ENCODE measurements at places on chromosomes 4 and X.

- DNase-seq = no peak
These were observed 140.3 kb downstream of the PDHA2 start for GRCh38 chr4:95979961-95980876.

- no peak for DNase-seq
These were observed 52.2 kb downstream of the BEX3 start for GRCh38 chrX:103428525-103428924.

- no peak for DNase-seq
These were observed 4.0 kb downstream of the TIMP1 start for GRCh38 chrX:47586043-47586787.

DNA sequence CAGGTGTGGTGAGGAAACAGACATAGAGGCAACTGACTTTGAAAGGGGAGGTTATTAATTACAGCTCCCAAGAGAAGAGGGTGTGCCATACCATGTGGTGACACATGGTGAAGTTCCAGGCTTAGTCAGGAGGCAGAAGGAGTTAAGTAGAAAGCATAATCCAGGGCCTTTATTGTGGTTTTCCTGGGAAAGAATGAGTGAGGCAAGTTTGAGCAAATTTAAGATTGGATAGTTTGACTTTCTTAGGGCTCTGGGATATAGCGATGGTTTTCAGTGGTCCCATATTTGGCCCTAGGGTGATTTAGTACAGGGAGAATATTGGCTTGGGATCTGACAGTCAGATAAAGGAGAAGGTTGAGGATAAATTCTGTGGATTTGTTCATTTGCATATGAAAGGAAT lies 495.9 kb upstream of the FSTL5 start:
- DNase-seq = no peak

DNA sequence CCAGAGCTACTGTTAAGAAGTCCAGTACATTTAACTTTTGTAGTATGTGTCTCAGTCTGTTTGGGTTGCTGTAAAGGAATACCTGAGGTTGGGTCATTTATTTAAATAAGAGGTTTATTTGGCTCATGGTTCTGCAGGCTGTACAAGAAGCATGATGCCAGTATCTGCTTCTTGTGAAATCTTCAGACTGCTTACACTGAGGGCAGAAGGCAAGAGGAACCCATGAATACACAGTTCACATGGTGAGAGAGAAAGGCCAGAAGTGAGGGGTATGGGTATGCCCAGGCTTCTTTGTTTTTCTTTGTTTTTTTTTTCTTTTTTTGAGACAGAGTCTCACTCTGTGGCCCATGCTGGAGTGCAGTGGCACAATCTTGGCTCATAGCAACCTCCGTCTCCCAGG lies 6.0 kb upstream of the CISD2 start:
- DNase-seq = no peak

- DNase-seq = no peak
These were observed 22.8 kb downstream of the MFAP3L start for GRCh38 chr4:170003071-170004070.
